ENCODE measurements at places on chromosomes 6 and 20.
A peak's percentile ranks its signal among the peaks of the same experiment; 100 is the strongest.

DNA sequence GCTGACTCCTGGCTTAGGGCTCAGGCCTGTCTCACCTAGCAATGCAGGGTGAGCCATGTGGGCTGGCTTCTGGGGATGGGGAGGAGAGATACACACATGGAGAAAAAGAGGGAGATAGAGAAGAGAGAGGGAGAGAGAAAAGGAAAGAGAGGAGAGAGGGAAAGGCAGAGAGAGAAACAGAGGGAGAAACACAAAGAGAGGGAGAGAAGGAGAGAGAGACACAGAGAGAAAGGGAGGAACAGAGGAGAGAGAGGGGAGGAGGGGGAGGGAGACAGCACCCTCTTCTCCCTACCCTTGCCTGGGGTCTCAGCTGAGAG is 24.8 kb downstream of the NTSR1 start:
- DNase-seq = no peak
- no peaks in the 10 kb centered on the region for H3K4me1 ChIP-seq
- no peak overlapping the region for H3K27ac ChIP-seq
- no peaks in the 10 kb centered on the region for H3K36me3 ChIP-seq
- no peak overlapping the region for H3K4me3 ChIP-seq

DNA sequence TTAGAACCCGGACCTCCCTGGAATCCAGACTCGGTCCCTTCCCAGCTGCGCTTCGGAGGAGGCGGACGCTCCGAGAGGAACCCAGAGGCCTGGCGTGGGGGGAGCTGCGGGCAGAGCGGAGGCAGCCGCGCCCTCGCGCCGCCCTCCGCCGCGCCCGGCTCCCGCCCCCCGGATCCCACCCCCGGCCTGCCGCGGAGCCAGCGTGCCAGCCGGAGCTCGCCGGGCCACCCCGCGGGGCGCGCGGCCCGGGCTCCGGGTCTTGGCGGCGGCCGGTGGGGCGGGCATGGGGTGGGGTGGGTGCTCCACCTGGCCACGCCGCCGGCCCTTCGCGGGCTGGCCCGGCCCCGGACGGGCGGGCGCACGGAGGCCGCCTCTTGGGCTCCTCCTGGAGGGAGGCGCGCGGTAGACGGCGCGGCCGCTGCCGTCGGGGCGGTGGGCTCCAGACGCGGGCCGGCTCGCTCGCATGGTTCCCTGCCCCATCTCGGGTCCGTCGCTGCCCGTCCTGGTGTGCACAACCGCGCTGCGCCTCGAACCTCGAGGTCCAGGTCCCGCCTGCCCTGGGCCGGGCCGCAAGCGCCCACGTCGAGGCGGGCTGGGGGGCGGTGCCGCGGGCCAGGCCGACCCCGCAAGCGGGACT is 592 bp upstream of the CDYL start:
- H3K4me1 ChIP-seq = peaks cover 10% of the 10 kb centered on the region
- H3K27ac ChIP-seq = peak overlapping the region; percentile 89
- no peaks in the 10 kb centered on the region for H3K27me3 ChIP-seq
- DNase-seq = peak; percentile 88

DNA sequence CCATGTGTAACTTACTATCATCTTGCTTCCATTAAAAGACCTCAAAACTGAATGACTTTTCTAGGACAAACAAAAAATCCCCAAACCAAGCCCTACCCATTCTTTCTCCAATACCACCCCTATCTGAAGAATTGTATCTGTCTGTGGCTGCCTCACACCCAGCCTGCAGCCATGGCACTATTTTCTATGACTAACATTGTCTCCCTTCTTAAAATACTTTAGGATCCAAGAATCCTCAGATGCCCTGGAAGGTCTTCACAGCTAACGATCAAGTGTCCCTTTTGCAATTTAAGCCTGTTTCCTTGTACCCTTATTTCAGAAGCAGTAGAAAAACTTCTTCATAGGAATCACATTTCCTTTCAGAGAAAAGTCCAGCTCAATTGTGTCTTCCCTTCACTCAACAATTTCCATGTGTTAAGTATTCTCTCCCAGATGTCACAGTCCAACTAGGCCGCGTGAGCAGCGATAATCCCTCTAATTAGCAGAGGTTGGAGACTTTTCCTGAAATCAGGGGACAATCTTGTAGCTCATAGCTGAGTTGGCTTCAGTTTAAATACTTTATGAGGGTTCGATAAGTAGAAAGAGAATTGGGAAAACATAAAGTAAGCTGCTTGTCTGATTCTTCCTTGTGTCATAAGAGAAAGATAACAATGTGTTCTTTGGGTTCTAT is 5.2 kb upstream of the MEP1A start:
- no peaks in the 10 kb centered on the region for H3K27me3 ChIP-seq
- no peak overlapping the region for H3K4me3 ChIP-seq
- no peaks in the 10 kb centered on the region for H3K4me1 ChIP-seq
- H3K36me3 ChIP-seq = no peaks in the 10 kb centered on the region
- no peak overlapping the region for H3K27ac ChIP-seq
- DNase-seq = no peak

GRCh38 chr6:7617801-7618764 is 28.1 kb downstream of the SNRNP48 start:
- H3K27me3 ChIP-seq = no peaks in the 10 kb centered on the region
- DNase-seq = peak; percentile 59

- no peak overlapping the region for H3K4me3 ChIP-seq
- no peak overlapping the region for H3K27ac ChIP-seq
- no peaks in the 10 kb centered on the region for H3K27me3 ChIP-seq
Observed at GRCh38 chr6:143549221-143549948, 37.9 kb upstream of the FUCA2 start.

- no peaks in the 10 kb centered on the region for H3K27me3 ChIP-seq
- no peak overlapping the region for H3K4me3 ChIP-seq
- H3K4me1 ChIP-seq = no peaks in the 10 kb centered on the region
- no peak for DNase-seq
- H3K36me3 ChIP-seq = no peaks in the 10 kb centered on the region
- H3K27ac ChIP-seq = no peak overlapping the region
Observed at GRCh38 chr6:98967616-98968015, 19.9 kb upstream of the FBXL4 start.

- H3K27ac ChIP-seq = no peak overlapping the region
- H3K27me3 ChIP-seq = no peaks in the 10 kb centered on the region
- no peak overlapping the region for H3K4me3 ChIP-seq
- H3K4me1 ChIP-seq = no peaks in the 10 kb centered on the region
- H3K36me3 ChIP-seq = peaks cover 3% of the 10 kb centered on the region
Observed at GRCh38 chr20:37204056-37204455, 24.7 kb upstream of the MROH8 start.

DNA sequence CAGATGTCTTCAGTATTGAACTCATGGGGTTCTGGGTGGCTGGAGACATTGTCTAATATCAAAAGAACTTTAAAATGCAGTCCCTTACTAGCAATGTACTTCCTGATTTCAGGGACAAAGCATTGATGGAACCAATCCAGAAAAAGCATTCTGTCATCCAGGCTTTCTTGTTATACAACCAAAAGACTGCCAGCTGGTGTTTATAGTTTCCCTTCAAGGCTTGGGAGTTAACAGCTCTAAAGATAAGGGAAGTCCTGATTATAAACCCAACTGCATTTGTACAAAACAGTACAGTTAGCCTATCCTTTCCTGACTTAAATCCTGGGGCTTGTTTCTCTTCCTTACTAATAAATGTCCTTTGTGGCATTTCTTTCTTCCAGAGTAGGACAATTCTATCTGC is 160.0 kb downstream of the COL21A1 start:
- H3K27ac ChIP-seq = no peak overlapping the region
- H3K27me3 ChIP-seq = no peaks in the 10 kb centered on the region
- H3K4me3 ChIP-seq = no peak overlapping the region
- no peaks in the 10 kb centered on the region for H3K4me1 ChIP-seq
- no peak for DNase-seq

DNA sequence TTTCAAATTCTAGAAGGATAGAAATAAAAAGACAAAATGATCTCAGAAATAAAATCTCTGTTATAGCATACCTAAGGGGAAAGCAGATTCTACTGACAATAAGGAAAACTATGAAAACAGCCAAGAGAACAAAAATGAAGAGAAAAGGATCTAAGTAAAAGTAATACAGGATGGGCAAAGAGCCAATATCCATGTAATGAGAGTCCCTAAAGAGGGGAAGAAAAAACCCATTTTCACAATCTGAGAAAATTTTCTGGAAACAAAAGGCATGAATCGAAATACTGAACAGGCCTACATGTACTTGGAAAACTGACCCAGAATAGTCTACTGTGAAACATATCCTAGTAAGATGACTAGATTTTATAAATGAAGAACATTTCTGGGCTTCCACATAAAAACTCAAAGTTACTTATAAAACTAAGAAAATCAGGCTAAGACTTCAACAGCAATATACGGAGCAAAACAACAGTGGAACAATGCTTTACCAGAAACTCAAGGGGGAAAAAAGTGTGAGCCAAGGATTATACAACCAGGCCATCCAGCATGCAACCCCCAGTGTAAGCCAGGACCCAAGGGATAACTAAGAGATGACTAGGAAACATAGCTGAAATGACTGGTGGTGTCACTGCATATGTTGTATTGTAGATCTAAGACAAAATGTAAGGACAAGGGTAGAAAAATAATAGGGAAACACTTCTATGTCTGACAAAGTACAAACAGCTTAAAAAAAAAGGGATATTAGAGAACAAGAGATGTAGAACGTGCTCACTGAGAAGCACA is 10.2 kb downstream of the NAPB start:
- DNase-seq = no peak
- no peak overlapping the region for H3K4me3 ChIP-seq
- no peaks in the 10 kb centered on the region for H3K27me3 ChIP-seq
- H3K27ac ChIP-seq = no peak overlapping the region

GRCh38 chr6:166318649-166319600 is 10.7 kb upstream of the PRR18 start:
- no peaks in the 10 kb centered on the region for H3K27me3 ChIP-seq
- no peak overlapping the region for H3K27ac ChIP-seq
- H3K36me3 ChIP-seq = no peaks in the 10 kb centered on the region
- no peaks in the 10 kb centered on the region for H3K4me1 ChIP-seq
- DNase-seq = peak; percentile 10

- DNase-seq = no peak
- H3K36me3 ChIP-seq = no peaks in the 10 kb centered on the region
- no peak overlapping the region for H3K27ac ChIP-seq
- no peaks in the 10 kb centered on the region for H3K27me3 ChIP-seq
- H3K4me3 ChIP-seq = no peak overlapping the region
- no peaks in the 10 kb centered on the region for H3K4me1 ChIP-seq
Observed at GRCh38 chr20:6169251-6169650, 46.4 kb upstream of the FERMT1 start.

GRCh38 chr6:137815692-137816091 is 51.4 kb upstream of the TNFAIP3 start:
- peaks cover 6% of the 10 kb centered on the region for H3K4me1 ChIP-seq
- no peak for DNase-seq
- H3K27me3 ChIP-seq = no peaks in the 10 kb centered on the region

GRCh38 chr6:158853072-158853879 is 34.1 kb upstream of the EZR start:
- H3K4me1 ChIP-seq = peaks cover 19% of the 10 kb centered on the region
- peak; percentile 96 for DNase-seq
- no peaks in the 10 kb centered on the region for H3K36me3 ChIP-seq
- H3K27me3 ChIP-seq = no peaks in the 10 kb centered on the region
- peak overlapping the region; percentile 96 for H3K27ac ChIP-seq

All from Peyer's patch (tissue), 4 donors.